DND-41 (cell line): ENCODE measurements at places on chromosomes 1 and 21.

GRCh38 chr1:93708734-93709481 lies 27.3 kb upstream of the BCAR3 start:
- DNase-seq, result peak; percentile 47

DNA sequence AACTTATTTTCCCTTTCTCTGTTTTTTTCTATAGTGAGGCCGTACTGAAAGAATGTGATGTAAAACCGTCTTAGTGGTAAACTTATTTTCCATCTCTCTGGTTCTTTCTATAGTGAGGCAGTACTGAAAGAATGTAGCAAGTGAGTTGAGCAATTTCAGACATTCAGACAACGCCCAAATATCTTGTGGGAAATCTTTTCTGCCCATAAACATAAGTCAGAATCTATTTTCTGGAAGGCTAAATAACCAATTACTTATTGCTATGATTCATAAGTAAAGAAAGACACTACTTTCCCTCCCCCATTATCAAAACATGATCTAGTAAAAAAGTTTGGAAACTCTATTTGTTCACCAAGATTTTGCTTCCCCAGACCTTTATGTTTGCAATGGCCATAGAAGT lies 18.8 kb upstream of the SCCPDH start:
- DNase-seq, result no peak

DNA sequence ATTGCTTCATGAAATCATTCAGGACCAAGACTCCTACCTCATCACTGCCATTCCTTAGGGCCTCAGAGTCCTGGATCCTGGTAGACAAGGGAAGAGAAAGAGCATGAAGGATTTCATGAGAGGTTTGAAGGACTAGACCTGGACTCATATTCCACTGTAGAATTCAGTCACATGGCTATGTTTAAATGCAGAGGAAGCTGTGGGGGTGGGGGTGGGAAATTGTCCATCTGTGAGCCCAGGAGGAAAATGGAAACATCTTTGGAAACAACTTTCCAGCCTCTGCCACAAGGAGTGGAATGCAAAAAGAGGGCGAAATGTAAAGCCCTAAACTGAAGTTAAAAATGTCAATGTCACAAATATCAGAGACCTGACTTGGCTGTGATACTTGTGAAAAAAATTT lies 73.0 kb downstream of the BRINP2 start:
- no peak for DNase-seq

GRCh38 chr1:218468711-218469110 lies 123.6 kb downstream of the TGFB2 start:
- DNase-seq, result no peak

- no peak for DNase-seq
Observed at GRCh38 chr1:201655243-201655642, 116.3 kb downstream of the NAV1 start.

- no peak for DNase-seq
Observed at GRCh38 chr1:247855911-247856310, 1.1 kb upstream of the TRIM58 start.

GRCh38 chr21:43984905-43985689 lies 27.0 kb upstream of the TRAPPC10 start:
- peak; percentile 26 for DNase-seq

GRCh38 chr1:47984175-47984789 lies 12.9 kb downstream of the TRABD2B start:
- DNase-seq, result no peak

DNA sequence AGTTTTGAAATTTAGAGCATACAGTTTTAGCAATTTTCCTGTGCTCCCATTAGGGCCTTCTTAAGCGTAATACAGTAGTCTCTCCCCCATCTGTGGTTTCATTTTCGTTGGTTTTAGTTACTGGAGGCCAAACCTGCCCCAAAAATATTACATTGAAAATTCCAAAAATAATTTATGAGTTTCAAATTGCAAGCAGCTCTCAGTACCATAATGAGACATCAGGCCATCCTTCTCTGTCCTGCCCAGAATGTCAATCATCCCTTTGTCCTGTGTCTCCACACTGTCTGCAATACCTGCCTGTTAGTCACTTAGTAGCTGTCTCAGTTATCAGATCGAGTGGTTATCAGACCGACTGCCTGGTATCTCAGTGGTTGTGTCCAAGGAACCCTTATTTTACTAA lies 45.4 kb downstream of the ADSS2 start:
- no peak for DNase-seq

DNA sequence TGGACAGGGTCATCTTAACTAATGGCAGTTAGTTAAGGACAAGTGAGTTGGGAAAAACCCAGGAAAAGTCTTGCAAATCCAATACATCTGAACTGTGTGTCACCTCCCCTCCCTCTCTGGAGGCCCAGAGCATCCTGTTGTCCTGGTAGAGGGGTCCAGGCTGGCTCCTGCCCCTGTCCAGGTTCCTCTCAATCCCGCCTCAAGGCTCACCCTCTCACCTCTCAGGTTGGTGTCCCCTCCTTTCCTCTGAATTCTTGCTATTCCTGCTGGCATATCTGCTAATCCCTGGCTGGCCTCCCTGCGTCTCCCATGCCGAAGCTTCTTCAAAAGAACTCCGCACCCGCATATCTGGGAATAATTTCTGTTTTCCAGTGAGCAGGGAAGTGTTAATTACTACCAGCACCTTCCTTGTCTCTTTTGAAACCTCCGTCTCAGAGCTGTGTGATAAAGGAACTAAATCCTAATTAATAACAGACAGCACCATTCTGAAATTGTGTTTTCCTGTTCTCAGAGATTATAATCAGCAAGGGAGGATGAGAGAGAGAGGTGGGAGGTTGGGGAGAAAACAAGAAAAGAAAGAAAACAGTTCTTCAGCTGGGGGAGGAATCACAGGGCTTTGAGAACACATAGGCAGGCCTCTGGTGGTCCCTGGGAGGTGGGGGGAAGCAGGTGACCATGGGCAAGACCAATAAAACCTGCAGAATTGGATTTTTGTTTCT lies 568.0 kb downstream of the PTPRU start:
- DNase-seq, result no peak

DNA sequence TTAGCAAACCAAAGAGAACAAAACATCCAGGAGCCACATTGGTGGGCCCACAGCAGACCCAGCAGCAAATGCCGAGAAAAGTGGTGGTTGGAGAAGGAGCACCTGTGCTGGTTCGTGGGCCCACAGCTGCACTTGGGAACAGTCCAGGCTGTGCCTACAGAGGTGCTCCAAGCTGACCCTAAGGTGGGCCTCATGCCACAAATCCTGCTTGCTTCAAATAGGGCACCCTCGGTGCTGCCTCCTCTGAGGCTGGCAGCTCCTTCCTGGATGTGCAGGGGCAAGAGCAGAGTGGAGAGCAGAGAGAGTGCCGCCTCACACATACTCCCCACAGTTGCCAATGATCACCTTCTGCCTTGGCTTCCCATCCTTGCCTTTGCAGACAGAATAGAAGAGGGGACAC lies 40.1 kb downstream of the BMP8A start:
- no peak for DNase-seq

DNA sequence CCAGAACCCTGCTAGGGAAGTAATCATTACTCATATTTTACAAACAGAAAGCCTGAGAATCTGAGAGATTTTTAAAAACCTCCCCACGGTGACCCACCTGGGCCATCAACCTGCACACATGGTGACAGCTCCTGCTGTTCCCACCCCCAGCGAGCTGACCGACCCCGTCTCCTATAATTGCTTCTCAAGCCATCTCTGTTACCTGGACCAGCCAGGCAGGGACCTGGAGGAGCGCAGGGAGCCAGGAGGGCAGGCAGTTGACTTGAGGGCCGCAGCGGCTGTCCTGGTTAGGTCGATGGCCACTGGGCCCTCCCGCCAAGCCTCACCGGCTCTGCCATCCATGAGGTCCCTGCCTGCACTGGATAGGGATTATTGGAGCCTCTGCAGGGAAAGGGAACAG lies 7.7 kb downstream of the TFF2 start:
- no peak for DNase-seq

GRCh38 chr1:169925505-169926482 lies 32.1 kb upstream of the SCYL3 start:
- no peak for DNase-seq

DNA sequence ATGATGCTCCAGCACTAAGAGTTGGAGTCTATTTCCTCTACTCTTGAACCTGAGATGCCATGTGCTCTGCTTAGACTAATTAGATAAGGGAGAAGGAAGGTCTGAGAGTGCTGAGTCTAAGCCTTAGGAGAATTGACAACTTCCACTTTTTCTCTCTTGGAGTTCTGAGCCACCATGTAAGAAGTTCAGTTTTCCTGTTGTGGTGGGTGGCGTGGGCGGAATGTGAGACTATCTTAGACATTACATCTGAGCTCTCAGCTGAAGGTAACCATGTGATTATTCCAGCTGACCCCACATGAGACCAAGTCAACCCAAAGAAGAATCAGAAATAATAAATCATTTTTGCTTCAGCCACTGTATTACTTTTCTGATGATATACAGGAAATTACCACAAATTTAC lies 404.5 kb upstream of the LRRC7 start:
- DNase-seq, result no peak

DNA sequence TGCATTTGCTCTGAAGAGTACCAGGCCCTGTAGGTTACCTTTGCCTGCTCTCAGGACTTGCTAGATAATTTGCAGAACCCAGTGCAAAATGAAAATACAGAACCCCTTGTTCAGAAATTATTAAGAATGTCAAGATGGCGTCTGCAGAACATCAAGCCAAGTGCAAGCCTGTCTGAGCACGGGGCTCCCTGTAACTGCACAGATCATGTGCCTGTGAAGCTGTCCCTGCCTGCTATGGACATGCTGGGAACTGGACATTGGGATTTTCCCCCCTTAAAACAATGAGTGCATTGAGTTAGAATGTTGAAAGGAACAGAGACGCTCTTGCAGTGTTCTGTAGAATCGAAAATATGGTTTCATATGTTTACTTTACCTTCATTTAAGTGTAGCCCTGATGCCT lies 2.9 kb downstream of the CLDN14 start:
- no peak for DNase-seq

- DNase-seq, result no peak
Observed at GRCh38 chr1:56644919-56645676, at the start of gene PRKAA2. Gene PRKAA2, plus strand, starts transcription at chr1:56645314. Its CDS starts 74 bp downstream, at chr1:56645388.

- no peak for DNase-seq
Observed at GRCh38 chr1:154869351-154870114, 548 bp downstream of the KCNN3 start.

- no peak for DNase-seq
Observed at GRCh38 chr1:159291424-159291823, 10.7 kb upstream of the FCER1A start.

- DNase-seq, result no peak
Observed at GRCh38 chr1:41048540-41048939, 27.0 kb upstream of the SLFNL1 start.

GRCh38 chr1:210922666-210923065 lies 211.3 kb downstream of the KCNH1 start:
- no peak for DNase-seq

DNA sequence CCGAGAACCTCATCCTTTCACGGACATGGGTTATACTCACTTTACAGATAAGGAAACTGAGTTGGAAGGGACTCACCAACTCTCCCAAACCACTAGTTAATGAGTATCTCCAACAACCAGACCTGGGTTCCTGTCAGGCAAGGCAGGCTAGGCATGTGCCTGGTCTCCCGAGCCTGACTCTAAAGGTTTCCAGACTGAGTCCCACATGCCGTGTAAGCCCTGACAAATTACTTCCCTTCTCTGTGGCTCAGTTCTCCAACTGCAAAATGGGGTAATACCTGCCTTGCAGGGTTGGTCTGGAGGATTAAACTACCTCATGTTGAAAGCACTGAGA lies 34.3 kb downstream of the SSBP3 start:
- no peak for DNase-seq

- no peak for DNase-seq
Observed at GRCh38 chr1:3857791-3858129, 484 bp downstream of the DFFB start.

GRCh38 chr1:147062956-147063355 lies 109.3 kb downstream of the PRKAB2 start:
- no peak for DNase-seq

DNA sequence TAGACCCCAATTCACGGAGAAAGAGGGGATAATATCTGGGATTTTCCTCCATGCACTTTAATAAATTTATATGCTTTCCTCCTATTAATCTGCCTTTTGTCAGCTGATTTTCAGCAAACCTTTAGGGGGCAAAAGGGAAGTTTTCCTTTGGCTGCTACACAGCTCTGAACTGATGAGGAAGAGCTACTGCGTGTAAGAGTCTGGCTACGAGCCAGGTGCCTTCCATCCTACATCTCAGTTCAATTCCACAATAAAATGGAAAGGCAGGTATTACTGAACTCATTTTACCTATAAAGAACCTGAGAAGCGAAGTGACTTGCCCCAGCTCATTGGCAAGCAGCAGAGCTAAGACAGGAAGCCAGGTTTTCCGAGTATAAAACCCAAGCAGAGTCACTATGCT lies 28.3 kb upstream of the ZNF326 start:
- DNase-seq, result no peak

GRCh38 chr1:147560765-147561471 lies 19.6 kb downstream of the BCL9 start:
- DNase-seq, result no peak

- no peak for DNase-seq
Observed at GRCh38 chr21:38913120-38913892, 107.6 kb downstream of the ETS2 start.

- DNase-seq, result no peak
Observed at GRCh38 chr21:44260066-44260465, 1.6 kb downstream of the DNMT3L start.

DNA sequence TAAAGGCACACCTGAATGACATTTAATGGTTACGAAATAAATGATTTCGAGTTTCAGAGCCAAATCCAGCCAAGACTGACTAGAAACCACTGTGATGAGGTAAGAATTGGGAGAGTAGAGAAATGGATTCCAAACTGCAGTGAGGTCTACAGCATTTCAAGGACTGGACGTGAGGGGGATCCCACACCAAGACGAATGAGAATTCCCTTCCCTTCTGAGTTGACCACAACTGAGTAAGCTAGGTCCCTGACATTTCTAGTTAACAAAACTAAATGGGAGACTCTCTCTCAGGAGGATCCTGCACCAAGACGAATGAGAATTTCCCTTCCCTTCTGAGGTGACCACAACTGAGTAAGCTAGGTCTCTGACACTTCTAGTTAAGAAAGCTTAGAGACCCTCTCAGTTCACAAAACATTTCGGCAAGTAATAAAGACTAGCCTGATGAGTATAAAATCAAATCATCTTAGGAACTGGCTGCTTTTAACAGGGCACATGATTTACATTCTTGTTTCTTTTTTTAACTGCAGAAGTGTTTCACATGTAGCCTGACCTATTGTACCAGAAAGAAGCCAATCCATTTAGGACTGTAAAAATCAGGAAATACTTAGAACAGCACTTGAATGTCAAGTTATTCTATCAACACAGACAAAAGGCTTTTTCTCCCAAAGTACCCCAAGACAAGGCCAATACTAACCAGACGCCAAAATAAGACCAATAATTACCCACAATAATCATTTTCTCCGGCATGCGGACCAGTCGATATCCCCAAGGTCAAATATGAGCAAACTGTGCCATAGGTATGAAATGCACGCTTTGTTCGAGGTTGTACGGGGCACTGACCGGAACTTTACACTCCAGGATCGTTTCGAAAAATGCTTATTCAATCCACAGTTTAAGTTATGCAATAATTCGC lies 1.4 kb upstream of the SPATA1 start:
- no peak for DNase-seq

DNA sequence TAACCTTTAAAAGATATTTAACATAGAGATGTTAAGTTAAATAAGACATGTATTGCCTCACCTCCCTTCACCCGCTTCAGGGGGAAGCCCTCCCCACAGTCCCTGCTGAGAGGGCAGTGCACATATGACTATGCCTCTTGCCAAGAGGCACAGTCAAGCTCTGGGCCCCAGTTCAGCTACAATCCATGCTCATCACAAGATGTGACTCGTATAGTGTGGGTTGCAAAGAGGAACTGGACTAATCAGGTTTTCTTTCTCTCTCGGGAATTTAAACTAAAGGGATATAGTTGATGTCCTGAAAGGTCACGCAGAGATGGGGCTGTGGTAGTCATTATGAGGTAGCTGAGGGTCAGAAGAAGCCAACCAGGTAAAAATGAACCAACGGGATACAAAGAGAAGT lies 35.6 kb downstream of the LYST start:
- no peak for DNase-seq
